ENCODE measurements at places on chromosomes 2 and 18.

- DNase-seq: no peak
These were observed 46.7 kb downstream of the REEP1 start for GRCh38 chr2:86290596-86291327.

- DNase-seq: no peak
These were observed 658.0 kb upstream of the CDH2 start for GRCh38 chr18:28834889-28835288.

DNA sequence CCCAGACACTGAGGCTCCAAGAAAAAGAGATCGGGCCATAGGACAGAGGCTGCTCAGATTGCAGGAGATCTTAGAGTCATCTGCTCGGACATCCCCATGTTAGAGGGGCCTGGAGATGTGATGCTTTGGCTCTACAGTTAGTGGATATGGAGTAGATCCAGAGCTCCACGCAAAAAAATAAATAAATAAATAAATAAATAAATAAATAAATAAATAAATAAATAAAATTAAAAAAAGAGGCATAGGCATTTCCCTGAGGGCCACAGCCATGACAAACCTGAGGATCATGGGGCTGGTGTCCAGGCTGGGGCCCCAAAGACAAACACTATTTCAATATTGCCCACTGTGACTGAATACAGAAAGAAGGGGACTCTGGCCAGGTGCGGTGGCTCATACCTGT, 85.5 kb downstream of the PLB1 start:
- no peak for DNase-seq

DNA sequence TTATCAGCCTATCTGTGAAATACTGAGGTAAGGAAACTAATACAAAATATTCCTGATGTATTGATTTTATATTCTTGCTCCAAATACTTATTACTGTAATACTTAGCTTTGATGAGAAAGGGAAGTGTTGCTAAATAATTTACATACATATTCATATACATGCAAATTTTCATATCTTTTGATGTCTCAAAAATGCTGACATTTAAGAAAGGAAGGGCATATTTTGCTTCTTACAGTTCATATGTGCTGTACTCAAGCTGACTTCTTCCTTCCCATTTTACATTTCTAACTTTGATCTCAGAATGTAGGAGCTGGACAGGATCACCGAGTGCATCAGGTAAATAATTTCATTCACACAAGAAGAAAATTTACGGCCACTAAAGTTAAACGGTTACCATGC, 399.2 kb upstream of the VWC2L start:
- DNase-seq: no peak

DNA sequence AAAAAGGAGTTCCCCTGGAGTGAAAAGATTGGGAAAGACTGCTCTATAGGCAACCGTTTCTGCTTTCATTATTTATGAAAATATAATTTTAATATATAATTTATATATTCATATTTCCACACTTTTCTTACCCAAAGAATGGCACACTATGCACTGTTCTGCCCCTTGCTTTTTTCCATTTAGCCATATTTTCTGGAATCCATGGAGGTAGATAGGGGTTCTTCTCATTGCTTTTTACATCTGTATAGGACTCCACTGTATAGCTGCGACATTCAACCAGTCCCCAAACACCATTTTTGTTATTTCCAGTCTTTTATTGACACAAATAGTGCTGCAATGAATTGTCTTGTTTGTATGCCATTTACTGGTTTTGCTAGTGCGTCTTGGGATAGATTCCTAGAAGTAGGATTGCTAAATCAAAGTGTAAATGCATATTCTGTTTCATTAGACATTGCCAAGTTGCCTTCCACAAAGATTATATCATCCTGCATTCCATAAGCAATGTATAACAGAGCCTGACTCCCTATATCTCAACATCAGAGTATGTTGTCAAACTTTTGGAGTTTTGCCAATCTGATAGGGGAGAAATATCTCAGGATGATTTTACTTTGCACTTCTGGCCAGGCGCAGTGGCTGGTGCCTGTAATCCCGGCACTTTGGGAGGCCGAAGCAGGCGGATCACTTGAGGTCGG, 26.6 kb upstream of the TCF7L1 start:
- no peak for DNase-seq

DNA sequence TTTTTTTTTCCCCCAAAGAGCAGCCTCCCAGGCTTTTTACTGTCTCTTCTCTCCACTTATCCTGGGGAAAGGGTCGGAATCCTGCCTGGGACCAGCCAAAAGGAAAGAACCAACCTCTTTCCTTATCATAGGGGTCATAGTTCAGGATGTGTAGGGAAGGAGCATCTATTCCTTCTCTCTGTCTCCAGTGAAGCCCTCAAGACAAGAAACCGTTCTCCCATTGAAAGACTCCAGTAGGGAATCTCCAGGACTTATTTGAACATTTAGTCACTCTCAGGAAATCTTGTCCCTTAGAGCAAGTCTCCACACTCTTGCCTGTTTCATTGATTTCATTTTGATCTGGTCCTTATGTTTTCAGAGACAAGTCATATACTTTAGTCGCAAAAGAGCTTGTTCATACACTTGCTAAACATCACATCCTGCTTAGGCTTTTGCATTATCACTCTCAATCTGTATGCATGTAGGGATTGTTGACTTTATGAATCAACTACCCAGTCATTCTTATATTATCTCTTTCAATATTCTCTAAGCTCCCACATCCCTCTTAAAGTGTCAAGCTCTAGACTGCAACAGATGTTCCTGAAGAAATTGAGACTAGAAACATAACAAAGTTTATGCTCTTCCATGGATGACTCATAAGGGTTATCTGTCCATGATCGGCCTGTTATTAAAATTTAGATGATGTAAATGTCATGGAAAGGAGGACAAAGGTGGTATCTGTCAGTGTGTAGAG, 116.2 kb upstream of the ST6GAL2 start:
- DNase-seq: peak; percentile 65

GRCh38 chr18:9133225-9133624, 3.4 kb upstream of the ANKRD12 start:
- no peak for DNase-seq

- DNase-seq: no peak
These were observed 61.5 kb downstream of the BARD1 start for GRCh38 chr2:214747992-214748391.

GRCh38 chr2:10462178-10463083, 14.3 kb upstream of the ODC1 start:
- DNase-seq: no peak
